Panc1 (cell line): ENCODE measurements at places on chromosomes 11 and 22.
A peak's percentile ranks its signal among the peaks of the same experiment; 100 is the strongest.

- H3K4me1 ChIP-seq, result no peaks in the 10 kb centered on the region
- H3K27ac ChIP-seq, result no peak overlapping the region
- no peak overlapping the region for H3K4me3 ChIP-seq
- H3K36me3 ChIP-seq, result no peaks in the 10 kb centered on the region
- peaks cover 7% of the 10 kb centered on the region; the same call in 1 of the 2 replicates for H3K27me3 ChIP-seq
Observed at GRCh38 chr11:109939166-109939810, 153.9 kb upstream of the ZC3H12C start.

GRCh38 chr11:69698362-69698761, 5.5 kb downstream of the FGF19 start:
- no peaks in the 10 kb centered on the region for H3K27me3 ChIP-seq
- H3K4me3 ChIP-seq, result no peak overlapping the region
- H3K36me3 ChIP-seq, result no peaks in the 10 kb centered on the region
- no peak overlapping the region for H3K27ac ChIP-seq

GRCh38 chr11:57244911-57245310, 7.9 kb upstream of the APLNR start:
- no peaks in the 10 kb centered on the region for H3K36me3 ChIP-seq
- no peaks in the 10 kb centered on the region; the same call in 1 of the 2 replicates for H3K4me1 ChIP-seq
- no peak for DNase-seq
- H3K27ac ChIP-seq, result no peak overlapping the region
- no peaks in the 10 kb centered on the region for H3K27me3 ChIP-seq

DNA sequence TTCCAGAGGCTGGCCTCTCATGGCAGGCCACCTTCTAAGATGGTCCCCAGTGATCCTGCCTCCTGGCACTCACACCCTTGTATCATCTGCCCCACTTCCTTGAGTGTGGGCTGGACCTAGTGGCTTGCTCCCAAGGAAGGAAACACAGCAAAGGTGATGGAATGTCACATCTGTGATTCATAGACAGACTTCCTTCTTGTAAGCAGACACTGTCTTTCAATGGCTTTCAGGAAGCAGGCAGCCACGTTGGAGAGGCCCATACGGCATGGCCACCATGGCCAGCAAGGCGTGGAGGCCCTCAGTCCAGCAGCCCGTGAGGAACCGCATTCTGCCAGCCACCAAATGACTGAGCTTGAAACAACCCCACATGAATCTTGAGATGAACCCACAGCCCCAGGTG, 11.3 kb downstream of the LMO1 start:
- no peaks in the 10 kb centered on the region for H3K4me1 ChIP-seq
- H3K4me3 ChIP-seq, result no peak overlapping the region
- H3K36me3 ChIP-seq, result no peaks in the 10 kb centered on the region
- peaks cover 10% of the 10 kb centered on the region for H3K27me3 ChIP-seq
- no peak overlapping the region for H3K27ac ChIP-seq
- DNase-seq, result no peak

DNA sequence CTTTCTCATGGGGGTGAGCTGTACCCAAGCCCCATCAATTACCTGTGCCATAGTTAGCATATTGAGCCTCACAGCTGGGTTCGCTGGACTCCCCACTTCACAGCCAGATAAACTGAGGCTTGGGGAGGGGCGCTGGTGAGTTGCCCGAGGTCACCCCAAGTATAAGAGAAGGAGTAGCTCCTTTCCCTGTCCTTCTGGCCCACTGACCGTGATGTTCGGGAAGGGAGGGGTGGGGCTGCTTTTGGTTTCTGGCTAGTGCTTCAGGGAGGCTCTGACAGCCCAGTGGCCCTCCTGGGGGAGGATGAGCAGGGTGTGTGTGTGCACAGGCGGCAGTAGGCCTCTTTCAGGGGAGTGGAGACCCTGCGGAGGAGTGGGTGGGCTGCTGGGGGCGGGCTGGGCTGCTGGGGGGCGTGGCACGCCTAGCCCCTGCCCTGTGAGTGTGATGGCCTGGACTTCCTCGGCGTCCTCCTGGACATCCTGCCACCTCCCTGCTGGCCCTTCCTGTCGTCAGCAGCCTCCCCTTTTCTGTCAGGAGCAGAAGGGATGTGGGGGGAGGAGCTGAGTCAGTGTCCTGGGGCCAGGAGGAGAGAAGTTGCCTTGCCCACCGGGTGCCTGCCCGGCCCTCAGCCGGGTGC, 50.3 kb downstream of the TRIOBP start:
- no peaks in the 10 kb centered on the region; the same call in 1 of the 2 replicates for H3K36me3 ChIP-seq
- H3K27ac ChIP-seq, result peak overlapping the region; percentile 90
- no peak for DNase-seq
- H3K4me1 ChIP-seq, result peaks cover 63% of the 10 kb centered on the region
- H3K27me3 ChIP-seq, result no peaks in the 10 kb centered on the region
- H3K4me3 ChIP-seq, result peak overlapping the region; percentile 77

DNA sequence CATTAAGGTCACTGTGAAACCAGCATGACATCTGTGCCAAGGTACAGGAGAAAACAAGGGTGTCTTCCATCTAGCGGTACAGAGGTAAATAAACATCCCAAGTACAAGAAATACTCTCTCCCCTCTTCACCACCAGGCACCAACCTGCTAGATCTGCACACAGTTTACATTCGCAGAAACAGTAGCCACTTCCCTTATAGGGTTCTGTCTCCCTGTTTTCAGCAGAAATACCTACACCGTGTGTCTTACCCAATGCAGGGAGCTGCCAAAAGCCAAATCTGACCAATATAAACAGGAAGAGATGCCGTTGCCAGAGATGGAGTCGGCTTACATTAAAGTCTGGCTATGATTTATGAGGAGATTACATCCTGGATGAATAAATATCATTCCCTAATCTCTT, 1.2 kb downstream of the SCN4B start:
- no peak overlapping the region for H3K4me3 ChIP-seq
- no peaks in the 10 kb centered on the region for H3K36me3 ChIP-seq
- peaks cover 2% of the 10 kb centered on the region for H3K4me1 ChIP-seq
- H3K27me3 ChIP-seq, result peaks cover 29% of the 10 kb centered on the region
- DNase-seq, result no peak

DNA sequence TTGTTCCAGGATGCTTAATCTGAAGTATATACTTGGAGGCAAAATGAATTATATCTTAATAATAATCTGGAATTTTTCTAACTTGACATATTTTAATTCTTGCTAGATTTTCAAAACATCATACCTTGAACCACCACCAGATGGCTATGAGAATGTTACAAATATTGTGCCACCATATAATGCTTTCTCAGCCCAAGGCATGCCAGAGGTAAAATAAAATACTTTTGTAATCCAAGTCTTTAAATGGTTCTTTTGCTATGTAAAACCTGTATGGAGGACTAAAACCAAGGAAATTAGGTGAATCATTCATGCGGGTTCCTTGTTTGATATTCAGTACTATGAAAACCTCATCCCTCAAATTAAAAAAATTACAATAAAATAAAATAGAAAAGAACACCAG, 14.4 kb downstream of the NAALAD2 start:
- peaks cover 14% of the 10 kb centered on the region for H3K27me3 ChIP-seq
- no peaks in the 10 kb centered on the region for H3K36me3 ChIP-seq
- no peak overlapping the region for H3K27ac ChIP-seq
- no peaks in the 10 kb centered on the region; the same call in 1 of the 2 replicates for H3K4me1 ChIP-seq

- H3K36me3 ChIP-seq, result no peaks in the 10 kb centered on the region
- H3K4me1 ChIP-seq, result peaks cover 6% of the 10 kb centered on the region
- H3K27me3 ChIP-seq, result no peaks in the 10 kb centered on the region
Observed at GRCh38 chr22:19962909-19963806, 21.5 kb upstream of the TXNRD2 start.

- H3K27ac ChIP-seq, result no peak overlapping the region
- H3K27me3 ChIP-seq, result no peaks in the 10 kb centered on the region
- DNase-seq, result no peak
- no peaks in the 10 kb centered on the region; the same call in none of the 2 replicates for H3K4me1 ChIP-seq
- no peak overlapping the region for H3K4me3 ChIP-seq
Observed at GRCh38 chr22:21837248-21837979, 30.0 kb downstream of the MAPK1 start.

DNA sequence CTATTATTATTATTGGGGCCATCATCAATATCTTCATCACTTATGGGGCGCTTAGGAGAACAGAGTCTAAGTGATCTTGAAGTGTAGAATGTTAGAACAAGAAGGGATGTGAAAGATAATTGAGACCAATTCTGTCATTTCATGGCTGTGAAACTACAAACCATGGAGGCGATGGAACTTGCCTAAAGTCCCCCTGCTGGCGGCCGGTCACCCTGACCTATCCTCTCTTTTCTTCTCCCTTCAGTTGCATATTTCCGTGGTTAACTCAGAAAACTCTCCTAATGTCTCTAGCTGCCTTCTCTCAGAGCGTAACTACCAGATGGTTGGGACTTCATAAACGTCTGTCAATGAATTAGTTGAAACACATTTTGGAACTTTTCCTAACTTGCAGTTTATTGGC, 6.6 kb upstream of the OR4B1 start:
- no peaks in the 10 kb centered on the region for H3K4me1 ChIP-seq
- H3K27me3 ChIP-seq, result no peaks in the 10 kb centered on the region
- no peak overlapping the region for H3K4me3 ChIP-seq
- no peaks in the 10 kb centered on the region for H3K36me3 ChIP-seq

- H3K4me3 ChIP-seq, result no peak overlapping the region
- H3K27ac ChIP-seq, result no peak overlapping the region
- H3K36me3 ChIP-seq, result no peaks in the 10 kb centered on the region
- H3K4me1 ChIP-seq, result no peaks in the 10 kb centered on the region
Observed at GRCh38 chr22:22928666-22929380, 41.2 kb downstream of the IGLL5 start.

GRCh38 chr22:40247976-40248375, 70.3 kb downstream of the TNRC6B start:
- no peak overlapping the region for H3K27ac ChIP-seq
- H3K36me3 ChIP-seq, result no peaks in the 10 kb centered on the region; the same call in 1 of the 2 replicates
- H3K4me1 ChIP-seq, result no peaks in the 10 kb centered on the region; the same call in 1 of the 2 replicates
- H3K27me3 ChIP-seq, result no peaks in the 10 kb centered on the region
- DNase-seq, result no peak
- H3K4me3 ChIP-seq, result no peak overlapping the region

GRCh38 chr22:32552521-32552920, 77.9 kb downstream of the FBXO7 start:
- H3K36me3 ChIP-seq, result no peaks in the 10 kb centered on the region
- no peak overlapping the region for H3K4me3 ChIP-seq
- no peak for DNase-seq
- no peaks in the 10 kb centered on the region for H3K27me3 ChIP-seq

DNA sequence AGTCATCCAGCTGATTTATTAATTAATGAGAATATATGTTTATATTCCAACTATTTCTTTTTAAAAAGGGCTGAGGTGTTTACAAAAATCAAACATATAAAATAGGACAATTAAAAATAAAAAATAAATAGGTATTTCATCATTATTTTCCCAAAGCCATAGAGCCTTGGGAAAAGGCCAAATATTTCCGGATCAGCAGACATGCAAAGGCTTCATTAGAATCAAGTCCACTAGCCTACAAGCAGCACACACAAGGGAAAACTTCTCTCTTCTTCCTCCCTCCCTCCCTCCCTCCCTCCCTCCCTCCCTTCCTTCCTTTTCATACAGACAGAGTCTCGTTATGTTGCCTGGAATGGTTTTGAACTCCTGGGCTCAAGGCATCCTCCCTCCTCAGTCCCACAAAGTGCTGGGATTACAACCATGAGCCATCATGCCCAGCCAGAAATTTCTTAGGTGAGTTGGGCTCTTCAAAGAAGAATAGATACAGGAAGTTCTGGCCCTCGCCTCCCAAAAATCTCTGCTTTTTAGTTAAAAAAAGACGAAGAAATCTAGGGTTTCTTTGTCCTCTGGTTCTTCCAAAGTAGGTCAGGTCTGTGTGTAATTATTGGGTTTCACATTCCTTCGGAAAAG, 121.2 kb downstream of the SIK3 start:
- DNase-seq, result no peak
- H3K4me3 ChIP-seq, result no peak overlapping the region
- no peaks in the 10 kb centered on the region for H3K27me3 ChIP-seq
- H3K4me1 ChIP-seq, result peaks cover 2% of the 10 kb centered on the region; the same call in 1 of the 2 replicates
- no peak overlapping the region for H3K27ac ChIP-seq
- no peaks in the 10 kb centered on the region for H3K36me3 ChIP-seq

GRCh38 chr11:78821371-78822306, 247.0 kb upstream of the NARS2 start:
- no peaks in the 10 kb centered on the region for H3K4me1 ChIP-seq
- H3K4me3 ChIP-seq, result no peak overlapping the region
- no peaks in the 10 kb centered on the region for H3K36me3 ChIP-seq

DNA sequence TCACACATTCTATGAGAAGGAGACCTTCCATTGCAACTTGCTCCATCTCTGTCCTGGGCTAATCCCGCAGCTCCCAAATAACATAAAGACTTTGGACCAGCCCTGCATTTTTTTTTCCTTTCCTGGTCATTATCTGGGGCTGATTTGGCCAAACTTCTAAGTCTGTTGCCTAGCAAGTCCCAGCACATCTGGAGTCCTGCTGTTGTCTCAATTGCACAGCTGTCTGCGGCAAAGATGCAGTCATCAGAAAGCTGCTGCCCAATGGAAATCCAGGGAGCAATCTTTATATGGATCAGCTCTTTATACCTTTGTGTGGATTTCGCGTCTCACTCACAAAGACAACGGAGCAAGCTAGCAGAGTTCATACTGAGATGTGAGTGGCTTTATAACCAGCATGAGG, 105.9 kb downstream of the NXPE2 start:
- DNase-seq, result no peak
- no peak overlapping the region for H3K4me3 ChIP-seq
- H3K27me3 ChIP-seq, result peaks cover 3% of the 10 kb centered on the region; the same call in 1 of the 2 replicates
- H3K27ac ChIP-seq, result no peak overlapping the region
- H3K4me1 ChIP-seq, result no peaks in the 10 kb centered on the region
- no peaks in the 10 kb centered on the region for H3K36me3 ChIP-seq

- no peak for DNase-seq
- peaks cover 18% of the 10 kb centered on the region for H3K4me1 ChIP-seq
- H3K27ac ChIP-seq, result no peak overlapping the region
- H3K36me3 ChIP-seq, result no peaks in the 10 kb centered on the region
Observed at GRCh38 chr22:46583571-46583970, 36.6 kb upstream of the GRAMD4 start.
